ENCODE measurements at places on chromosomes 3 and 15.

DNA sequence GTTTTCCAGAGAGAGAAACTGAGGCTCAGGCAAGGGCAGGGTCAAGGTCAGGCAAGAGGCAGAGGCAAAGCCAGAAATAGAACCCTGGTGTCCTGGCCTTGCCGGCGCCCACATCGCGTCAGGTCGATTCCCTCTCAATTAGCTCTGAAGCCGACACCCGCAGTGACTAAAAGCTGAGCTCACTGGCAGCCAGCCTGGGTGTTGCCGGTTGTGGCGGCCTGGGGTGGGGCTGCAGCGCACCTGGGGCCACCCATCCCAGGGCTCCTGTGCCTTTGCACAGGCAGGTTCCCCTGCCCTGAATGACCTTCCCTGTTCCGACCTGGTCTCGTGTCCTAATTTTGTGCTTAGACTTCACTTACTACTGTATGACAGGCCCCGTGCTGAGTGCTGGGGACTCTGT lies 6.2 kb downstream of the SEMA3F start:
- no peak for DNase-seq

DNA sequence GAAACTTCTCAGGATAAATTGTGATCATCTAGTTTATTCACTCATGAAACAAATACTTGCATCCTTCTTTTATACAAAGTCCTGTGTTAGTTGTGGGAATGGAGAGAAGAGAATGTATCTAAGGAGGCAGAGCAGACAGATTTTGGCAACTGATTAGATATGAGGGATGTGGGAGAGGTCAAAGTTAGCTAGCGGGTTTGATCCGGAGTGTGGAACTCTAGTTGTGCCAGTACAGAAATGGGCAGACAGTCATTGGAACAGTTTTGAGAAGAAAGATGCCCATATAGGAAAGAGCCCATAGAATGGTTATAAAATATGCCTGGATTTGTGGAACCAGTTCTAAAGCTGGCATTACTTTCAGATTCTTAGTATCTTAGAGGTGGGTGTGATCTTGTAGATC lies 141.1 kb downstream of the FNDC3B start:
- no peak for DNase-seq

DNA sequence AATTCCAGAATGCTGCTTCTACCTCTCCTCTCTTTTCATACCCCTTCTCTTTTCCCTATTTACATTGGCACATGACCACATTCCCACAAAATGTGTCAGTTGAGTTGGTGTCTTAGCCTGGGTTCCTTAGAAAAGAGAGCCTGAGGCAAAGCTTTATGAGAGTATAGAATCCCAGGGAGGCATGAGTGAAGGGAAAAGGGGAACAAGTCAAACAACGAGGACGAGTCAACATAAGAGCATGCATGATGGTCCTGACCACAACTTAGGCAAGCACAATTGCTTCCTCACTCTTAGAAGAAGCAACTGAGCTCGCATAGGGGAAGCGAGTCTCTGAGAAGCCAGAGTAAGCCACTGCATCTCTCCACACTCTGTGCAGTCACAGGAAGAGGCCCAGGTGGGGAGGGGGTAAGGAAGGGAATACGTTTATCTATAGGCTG lies 15.4 kb upstream of the ZNF774 start:
- DNase-seq = no peak

- no peak for DNase-seq
Measured at GRCh38 chr3:24756101-24756888, 261.6 kb upstream of the THRB start.

DNA sequence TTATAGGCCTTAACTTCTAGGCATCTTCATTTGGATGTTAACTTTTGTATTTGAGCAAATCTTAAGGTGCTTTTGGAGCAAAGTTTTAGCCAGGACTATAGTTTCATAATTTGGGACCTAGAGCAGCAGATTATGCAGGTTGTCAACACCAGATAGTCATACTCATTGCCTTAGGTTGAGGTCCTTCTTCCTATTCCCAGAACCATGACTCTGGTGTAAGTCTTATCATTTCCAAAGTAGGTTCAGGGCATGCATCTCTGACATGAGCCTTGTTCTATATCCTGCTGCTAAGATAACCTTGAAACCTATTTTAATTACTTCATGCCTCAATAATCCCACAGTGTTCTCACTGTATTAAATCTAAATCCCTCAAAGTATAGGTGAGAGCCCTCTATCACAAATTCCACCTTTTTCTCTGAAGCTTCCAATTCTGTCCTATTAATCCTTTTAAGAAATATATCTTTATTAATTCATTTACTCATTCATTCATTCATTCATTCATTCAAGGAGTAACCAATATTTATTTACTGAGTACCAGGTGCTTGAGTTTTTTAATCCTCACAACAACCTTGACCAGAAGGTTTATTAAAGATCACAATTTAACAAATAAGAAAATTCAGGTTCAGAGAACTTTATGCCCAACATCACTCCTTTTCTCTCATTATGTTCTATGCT lies 2.7 kb upstream of the FNDC3B start:
- DNase-seq = no peak

DNA sequence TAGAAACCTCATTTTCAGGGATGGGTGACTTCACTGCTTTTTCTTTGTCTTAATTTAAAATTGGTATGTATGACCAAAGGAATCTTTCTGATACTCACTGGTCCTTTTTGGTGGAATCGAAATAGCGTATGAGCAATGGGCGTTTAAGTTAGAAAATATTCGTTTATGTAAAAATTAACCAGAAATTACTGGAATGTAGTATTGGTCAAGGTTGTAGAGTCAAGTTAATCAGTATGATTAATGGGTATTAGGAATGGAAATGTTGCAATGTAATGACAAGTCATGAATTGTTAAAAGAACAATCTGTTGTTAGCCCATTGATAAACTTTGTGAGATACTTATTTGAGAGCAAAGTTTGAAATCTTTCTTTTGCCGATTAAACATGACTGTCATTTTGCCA lies 36.9 kb downstream of the AKAP13 start:
- no peak for DNase-seq

GRCh38 chr15:89384176-89384604 lies 49.6 kb upstream of the POLG start:
- no peak for DNase-seq

DNA sequence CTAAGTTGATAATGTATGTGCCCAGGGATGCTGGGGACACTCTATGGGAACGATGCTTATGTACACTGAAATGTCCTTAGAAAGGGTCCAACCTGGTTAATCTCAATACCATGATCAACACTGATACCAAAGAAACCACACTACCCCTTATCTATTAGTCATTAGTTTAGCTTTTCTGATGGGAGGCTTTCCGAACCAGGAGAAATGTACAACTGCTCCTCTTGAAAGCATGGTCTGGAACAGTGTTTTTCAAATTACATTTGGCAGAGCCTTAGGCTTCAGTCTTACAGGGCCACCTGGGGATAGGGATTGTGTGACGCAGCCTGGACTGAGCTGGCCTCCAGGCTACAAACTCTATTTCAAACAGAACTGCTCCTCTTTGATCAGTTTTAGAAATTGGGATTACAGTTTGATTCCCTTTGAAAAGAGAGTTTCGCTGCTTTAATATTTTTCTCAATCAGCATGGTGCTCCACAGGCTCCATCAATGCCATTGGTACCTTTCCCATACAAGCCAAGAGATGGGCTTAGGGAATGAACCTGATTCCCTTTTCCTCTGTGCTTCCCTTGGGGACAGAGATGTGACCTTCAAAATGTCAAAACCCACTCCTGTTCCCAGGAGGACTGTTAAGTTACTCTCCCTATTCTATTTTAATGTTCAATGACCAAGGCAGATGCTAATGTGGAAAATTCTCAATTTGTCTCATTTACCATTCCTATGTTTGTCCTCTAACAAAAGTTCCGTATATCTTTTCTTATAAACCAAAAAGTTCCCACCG lies 296.0 kb upstream of the ADAMTS9 start:
- no peak for DNase-seq

Data from stimulated activated CD4-positive, alpha-beta T cell treated with anti-CD3 and anti-CD28 coated beads, TNF-alpha, amount 100 ng/mL, for 4 hours (primary cell).